ENCODE measurements at places on chromosomes 3 and 15.

DNA sequence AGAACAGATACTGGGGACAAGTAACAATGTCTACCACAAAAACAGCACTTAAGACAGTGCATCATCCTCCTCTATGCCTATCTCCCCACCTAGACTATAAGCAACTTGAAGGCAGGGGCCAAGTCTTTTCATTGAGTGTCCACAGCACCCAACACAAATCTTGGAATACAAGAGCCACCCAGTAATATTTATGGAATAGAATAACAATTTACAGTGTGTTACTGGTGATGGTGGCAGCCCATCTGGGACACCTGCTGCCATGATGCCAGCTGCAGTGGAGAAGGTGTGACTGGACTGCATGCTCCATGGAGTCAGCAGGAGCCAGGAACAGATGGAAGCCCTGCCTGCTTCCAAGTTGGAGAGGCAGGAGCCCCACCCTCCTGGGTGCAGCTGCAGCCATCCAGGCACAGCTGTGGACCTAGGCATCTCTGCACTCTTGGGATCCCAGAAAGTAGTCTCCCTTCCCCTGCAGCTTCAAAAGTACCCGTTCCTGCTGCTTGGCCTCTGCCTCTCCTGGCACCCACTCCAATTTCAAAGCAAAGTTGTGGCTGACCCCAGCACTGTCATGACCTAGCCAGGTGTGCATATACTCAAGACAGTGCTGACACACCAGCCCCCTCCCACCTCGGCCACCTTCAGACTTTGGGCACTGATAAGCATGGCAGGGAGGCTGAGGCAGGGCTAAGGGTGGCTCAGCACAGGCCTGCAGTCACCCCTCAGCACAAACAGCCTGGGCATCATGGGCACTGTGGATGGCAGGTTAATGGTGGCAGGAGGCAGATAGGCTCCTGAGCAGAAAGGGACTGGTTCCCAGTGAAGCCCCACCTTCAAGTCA, 94.5 kb downstream of the TPRA1 start:
- no peak for DNase-seq

DNA sequence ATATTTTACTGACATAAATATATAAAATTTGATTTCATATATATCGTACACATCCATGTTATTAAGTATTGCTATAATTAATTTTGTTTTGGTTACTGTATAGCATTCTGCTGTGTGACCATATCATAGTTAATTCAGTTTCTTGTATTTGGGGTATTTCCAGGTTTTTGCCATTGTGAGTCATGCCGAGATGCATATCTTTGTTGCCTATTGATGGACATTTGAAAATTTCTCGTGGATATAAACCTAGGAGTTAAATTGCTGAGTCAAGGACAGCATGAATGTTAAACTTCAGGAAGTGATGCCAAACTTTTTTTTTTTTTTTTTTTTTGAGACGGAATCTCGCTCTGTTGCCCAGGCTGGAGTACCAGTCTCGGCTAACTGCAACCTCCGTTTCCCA, 33.7 kb upstream of the GPR171 start:
- no peak for DNase-seq

- DNase-seq: no peak
These were observed 196.6 kb upstream of the IL12A start for GRCh38 chr3:159792070-159792469.

GRCh38 chr3:123071146-123071545, 4.3 kb downstream of the PDIA5 start:
- DNase-seq: no peak

DNA sequence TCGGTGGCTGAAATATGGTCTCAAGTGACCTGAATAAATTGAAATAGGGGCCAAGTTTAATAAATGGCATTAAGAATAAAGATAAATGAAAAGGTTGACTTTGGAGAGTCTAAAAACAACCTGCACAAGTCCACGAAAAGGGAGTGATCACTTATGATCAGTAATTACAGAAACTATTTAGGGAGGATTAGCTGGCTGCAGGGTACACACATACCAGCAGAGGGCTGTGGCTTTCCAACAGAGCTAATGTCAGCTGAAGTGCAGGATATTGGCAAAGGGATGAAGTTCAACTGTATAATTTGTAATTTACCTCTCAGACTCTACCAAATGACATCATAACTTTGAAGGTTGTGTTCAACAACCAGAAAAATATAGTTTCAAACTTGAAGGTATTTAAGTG, 86.8 kb downstream of the SYNPR start:
- no peak for DNase-seq

GRCh38 chr3:49471856-49472495, 1.9 kb downstream of the DAG1 start:
- no peak for DNase-seq

DNA sequence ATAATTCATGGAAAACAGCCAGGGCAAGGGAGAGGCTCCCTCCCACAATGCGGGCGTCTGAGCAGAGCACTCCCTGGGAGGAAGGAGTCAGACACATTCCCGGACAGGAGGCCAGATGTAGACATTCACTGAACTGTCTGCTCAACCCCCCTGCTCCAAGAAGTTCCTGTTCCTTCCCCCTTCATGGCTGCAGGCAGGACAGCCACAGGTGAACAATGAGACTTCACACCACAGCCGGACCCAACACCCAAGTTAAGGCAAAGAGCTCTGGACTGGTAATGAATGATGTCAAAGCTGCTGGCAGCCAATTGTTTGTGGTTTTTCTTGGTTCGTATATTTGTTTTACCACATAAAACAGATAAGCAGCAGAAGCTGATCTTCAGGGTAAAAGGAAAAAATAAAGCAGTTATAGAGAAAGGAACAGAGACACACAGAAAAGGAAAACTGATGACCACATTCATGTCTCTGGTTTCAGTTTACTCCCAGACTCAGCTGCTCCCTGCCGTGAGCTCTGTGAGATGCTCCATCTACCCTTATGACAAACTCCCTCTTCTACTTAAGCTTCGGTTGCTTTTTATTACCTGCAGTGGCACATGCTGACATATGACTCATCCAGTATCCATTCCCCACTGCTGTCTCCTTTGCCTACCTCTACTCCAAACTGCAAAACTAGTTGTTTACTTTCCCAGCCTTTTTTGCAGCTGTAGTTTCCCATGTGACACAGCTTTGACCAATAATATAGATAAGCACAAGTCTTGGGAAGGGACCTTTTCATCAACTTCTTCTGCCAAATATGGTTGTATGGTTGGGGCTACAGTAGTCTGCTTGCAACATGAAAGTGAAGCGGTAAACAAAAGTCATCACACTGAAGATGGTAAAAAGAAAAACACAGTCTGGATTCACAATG, 33.1 kb downstream of the DZIP1L start:
- DNase-seq: no peak

DNA sequence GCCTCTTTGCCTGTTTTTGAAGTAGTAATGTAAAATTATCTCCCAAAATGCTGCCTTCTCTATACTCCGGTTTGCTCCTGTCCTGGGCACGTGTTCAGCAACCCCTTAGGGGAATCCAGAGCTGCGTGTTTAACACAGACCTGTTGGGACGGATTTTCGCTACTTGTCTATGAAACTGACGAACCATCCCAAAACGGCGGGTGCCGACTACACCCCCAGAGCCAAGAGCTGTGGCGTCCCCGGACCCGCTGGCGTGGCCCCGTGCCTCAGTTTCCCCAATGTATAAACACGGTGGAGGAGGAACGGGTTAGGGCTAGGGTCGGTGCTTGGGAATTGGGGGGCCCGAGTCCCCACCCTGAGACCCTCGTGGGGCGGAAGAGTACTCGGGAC, 473 bp downstream of the FHIT start:
- DNase-seq: no peak

DNA sequence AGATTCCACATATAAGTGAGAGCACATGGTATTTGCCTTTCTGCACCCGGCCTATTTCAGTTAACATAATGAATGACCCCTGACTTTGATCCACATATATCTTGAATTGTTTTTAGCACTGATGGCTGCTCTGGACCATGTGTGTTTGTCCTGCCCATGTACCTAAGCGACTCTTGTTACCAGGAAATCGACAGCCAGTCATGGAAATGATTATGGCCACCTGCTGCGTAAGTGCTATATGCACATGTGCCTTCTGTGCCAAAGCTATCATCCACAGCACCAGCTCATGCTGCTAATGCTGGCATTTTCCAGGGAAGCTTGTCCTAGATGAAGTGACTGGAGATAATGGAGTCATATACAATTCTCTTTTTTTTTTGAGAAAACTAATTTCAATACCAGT, 103.7 kb downstream of the PEX5L start:
- DNase-seq: no peak

DNA sequence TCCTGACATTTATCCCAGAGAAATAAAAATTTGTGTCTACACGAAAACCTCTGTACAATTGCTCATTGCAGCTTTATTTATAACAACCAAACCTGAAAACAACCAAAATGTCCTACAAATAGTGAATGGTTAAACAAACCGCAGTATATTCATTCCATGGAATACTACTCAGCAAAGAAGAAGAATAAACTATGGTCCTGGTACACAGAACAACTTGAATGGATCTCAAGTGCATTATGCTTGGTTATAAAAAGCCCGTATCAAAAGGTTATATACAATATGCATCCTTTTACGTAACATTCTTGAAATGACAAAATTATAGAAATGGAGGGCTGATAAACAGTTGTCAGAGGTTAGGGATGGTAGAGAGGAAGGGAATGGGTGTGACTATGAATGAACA, 3.7 kb downstream of the SEC22C start:
- no peak for DNase-seq

- DNase-seq: no peak
These were observed 233.2 kb upstream of the TPM1 start for GRCh38 chr15:62809115-62809967.

DNA sequence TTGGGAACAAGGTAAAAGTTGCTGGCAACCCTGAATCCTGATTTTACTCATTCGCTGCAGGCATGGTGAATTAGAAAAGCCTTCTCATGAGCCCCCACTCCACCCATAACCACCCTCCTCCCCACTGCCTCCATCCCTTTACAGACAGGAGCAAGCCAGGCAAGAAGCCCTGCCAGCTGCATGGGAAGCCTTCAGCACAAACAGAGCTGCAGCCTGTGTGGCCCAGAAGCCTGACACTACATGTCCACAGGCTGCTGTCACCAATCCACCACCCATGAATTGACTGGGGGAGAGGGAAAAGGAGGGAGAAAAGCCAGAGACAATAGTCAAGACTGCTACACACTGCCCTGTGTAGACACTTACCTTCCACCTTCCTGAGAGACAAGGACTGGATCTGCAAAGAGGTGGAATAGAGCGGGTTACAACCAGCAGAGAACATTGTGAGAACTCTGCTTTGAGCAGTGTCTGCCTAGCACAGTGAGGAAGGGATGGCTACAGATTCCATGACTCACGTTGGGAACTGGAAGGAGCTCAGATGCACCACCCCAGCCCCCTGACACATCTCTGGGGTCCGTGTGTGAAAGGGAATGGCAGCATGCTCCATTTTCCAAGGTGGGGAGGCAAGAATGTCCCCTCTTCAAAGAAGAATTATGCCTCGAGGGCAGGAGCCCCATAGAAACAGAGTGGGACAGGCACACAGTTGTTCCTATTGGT, 33.9 kb downstream of the DZIP1L start:
- no peak for DNase-seq

Data from stimulated activated CD8-positive, alpha-beta memory T cell treated with anti-CD3 and anti-CD28 coated beads, Interleukin-12 subunit alpha, Interleukin-12 subunit beta, amount 100 ng/mL, for 1 hour (primary cell).